ENCODE measurements at places on chromosomes 1 and 21.

- no peak for DNase-seq
These were observed 4.0 kb downstream of the KRTAP10-12 start for GRCh38 chr21:44701023-44701400.

DNA sequence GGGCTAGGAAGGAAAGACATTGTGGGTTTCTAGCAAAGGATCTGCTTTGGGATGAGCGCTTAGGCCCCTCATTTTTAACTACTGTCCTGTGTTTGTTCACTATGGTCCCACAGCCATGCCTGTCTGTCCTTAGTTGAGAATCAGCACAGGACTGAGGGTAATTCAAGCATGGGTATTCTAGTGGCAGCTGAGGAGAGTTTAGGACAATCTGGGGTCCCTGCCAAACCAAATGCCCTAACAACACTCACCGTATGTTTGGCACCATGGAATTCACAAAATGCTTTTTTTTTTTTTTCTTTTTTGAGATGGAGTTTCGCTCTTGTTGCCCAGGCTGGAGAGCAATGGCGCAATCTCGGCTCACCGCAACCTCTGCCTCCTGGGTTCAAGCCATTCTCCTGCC lies 10.4 kb downstream of the ARHGEF11 start:
- no peak for DNase-seq

DNA sequence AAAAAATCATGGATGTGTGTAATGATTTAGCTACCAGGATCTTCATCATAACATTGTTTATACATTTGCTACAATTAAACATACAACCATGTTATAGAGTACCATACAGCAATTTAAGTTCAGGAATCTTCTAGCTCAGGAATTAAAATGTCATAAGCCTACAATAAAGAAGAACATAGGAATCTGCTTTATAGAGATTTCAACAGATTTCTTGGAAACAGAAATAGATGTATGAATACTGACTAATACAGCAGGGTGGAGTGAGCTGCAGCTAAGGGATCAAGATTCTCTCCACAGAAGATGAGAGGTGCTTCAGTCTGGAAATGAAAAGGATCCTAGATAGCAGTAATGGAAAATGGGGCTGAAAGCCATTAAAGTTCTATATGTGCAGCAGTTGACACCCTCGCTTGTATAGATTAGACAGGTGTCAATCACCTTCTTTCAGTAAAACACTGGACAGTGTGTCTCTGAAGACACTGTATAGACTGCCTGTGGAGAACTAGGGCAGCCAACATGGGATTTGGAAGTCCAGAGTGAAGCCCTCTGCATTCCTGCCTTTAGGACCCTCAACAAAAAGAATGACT lies 73.9 kb downstream of the DNTTIP2 start:
- DNase-seq, result no peak

GRCh38 chr1:207648334-207649209 lies 3.6 kb downstream of the CR1L start:
- DNase-seq, result no peak

- DNase-seq, result no peak
These were observed 209.8 kb upstream of the NFIA start for GRCh38 chr1:60872426-60873054.

- no peak for DNase-seq
These were observed 291.6 kb downstream of the PTBP2 start for GRCh38 chr1:97013136-97013535.

DNA sequence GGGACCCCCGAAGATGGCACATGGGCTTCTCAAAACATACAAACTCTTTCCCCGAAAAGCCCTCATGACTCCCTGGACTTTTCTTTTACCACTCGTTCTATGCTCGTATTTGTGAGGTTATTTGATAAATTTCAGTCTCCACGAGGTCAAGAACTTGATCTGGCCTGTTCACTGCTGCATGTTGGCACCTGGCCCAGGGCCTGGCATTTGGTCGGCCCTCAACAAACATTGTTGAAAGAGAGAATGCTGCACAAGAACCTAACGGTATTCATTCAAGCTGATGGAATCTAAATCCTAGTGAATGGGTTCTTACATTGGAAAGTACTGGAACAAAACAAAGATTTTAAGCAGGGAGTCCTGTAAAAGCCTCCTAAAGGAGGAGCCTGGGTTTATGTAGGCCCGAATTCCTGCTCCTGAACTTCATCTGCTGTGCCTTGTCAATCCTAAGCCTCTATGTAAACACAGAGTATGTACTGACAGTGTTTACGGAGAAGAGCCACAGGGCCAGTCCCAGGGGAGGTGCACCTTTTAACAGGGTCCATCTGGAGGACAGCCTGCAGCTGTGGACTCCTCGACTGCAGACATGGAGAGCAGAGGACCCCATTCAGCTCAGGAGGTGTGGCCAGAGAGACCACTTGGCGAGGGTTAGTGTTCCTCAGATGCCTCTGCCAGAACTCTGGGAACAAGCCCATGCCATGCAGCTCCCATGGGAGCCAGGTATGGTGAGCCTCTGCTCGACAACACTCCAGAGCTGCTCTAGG lies 46.9 kb downstream of the L1TD1 start:
- DNase-seq, result no peak

DNA sequence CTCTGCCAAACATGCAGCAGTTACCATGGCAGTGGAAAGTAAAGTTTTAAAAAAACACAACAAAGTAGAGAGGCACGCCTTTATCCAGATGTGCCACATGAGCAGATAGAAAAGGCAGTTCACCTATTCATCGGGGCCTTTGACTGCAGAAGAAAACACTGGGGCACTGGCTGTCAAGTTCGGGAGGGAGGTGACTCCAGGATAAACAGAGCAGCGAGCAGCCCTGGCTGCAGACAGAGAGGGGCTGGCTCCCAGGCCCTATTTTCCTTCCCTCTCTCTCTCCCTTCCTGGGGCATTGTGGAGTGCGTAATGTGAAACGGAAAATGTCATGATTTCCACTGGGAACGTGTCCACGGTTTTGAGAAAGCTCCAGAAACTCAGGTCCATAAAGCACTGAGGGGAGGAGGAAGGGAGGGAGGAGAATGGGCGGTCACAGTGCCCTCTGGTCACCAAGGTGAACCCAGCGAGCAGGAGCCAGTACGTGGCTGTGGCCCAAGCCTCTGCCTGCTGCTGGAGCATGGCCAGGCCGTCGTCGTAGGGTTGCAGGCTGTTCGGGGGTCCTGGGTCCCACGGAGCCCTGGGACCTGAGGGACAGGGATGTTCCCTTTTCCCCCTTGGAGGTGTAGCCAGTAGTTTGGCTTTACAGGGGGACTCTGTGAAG lies 114.7 kb upstream of the IRF2BP2 start:
- no peak for DNase-seq

- no peak for DNase-seq
These were observed 153.3 kb upstream of the SGIP1 start for GRCh38 chr1:66380452-66381212.

GRCh38 chr1:79859212-79859948 lies 852.9 kb upstream of the ADGRL4 start:
- DNase-seq, result no peak
